COR-L47 (cell line): ENCODE measurements at places on chromosomes 1 and 21.
A peak's percentile ranks its signal among the peaks of the same experiment; 100 is the strongest.

GRCh38 chr1:42793824-42794223 lies 9.0 kb downstream of the TMEM269 start:
- no peak for DNase-seq

- DNase-seq, result no peak
These were observed 63.3 kb upstream of the PTGFR start for GRCh38 chr1:78427506-78427905.

DNA sequence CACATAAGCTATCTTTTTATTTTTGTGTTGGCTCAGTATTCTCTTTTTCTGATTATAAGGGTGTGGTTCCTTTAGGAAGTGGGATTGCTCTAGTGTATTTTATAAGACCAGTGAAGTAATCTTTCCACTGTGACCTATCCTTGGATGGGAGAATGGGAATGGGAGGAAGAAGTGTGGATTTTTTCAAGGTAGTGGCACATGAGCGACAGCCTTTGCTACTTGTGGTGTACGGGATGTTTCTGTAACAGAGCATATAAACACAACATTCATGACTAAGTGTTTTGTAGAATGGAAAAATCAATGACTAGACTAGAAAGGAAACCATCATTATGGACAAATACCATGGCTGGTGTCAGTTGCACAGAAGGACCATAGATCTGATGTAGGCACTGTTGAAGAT lies 209.6 kb downstream of the GIPC2 start:
- no peak for DNase-seq

DNA sequence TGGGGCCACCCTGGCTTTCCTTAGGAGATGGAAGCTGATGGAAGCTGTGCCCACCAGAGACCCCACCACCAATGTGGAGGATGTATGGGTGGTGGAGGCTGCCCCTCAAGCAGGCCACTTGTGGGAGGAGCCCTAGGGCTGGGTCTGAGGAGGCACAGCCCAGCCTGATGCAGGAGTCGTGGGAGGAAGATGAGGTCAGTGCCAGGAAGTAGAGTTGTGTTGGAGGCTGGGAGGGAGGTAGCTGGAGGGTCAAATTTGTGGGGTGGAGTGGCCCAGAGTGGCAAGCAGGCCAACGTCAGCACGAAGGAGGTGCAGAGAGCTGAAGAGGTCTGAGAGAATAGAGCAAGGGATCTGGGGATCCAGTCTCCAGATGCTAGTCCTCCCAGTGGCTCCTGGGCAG lies 119.0 kb upstream of the USP24 start:
- no peak for DNase-seq

DNA sequence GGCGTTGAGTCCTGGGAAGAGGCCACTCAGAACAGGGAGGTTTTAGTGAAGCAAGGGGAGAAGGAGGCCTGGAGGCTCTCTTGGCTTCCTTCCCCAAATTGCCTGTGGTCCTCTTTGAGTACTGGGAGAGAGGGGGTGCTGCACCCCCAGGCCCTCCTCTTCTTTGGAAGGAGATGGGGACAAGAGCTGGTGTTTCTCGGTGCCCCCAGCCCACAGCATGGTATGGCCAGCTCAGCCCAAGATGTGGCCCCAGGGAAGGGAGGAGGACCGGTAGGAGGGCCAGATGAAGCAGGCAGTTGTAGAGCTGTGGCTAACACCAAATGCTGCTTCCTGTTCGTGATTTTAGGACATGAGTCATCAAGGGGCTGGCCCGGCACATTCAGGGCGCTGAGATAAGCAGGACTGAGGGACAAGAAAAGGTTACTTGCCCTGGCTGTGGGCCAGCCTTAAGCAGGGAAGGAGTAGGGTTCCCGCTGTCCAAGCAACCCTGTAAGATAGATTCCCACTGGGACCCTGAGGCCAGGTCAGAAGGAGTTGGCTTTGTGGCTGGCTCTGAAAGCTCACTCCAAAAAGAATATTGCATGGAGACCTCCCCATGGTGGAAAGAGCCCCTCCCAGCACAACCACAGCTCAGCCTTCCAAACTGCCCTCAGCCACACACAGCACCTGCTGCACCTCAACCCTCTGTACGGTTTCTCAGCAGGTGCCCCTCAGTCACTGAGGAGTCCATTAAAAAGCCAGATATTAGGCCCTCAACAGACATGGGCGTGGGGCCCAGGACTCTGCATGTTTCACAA lies 4.9 kb upstream of the TNFRSF1B start:
- no peak for DNase-seq

DNA sequence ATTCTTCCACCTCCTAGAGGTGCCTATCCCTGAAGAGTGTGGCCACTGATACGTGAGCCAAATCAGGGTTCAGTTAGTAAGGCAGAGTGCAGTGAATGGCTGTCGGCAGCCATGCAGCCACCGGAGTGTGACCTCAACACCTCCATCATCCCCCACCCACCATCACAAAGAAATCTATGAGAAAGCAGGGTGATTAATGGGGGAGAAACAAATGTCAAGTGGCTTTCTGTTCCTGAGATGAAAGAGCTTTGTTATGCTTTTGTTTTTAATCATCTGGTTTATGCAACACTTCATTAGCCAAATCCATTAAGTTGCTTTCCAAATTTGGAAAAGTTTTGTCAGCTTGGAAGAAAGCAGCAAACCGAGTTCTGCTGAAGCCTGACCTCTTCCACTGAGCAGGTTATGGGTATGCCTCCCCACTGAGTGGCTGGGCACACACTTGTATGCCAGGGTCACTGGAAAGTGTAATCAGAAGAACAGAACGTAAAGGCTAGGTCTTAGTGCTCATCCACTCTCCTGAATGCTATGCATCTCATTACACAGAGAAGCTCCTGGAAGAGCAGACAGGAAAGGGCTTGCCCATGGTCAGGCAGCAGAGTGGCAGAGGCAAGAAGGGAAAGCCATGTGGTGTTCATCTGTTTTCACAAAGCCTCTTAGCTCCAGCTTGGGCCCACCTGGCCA lies 57.1 kb upstream of the ATP1B1 start:
- no peak for DNase-seq

- DNase-seq, result no peak
These were observed 14.3 kb downstream of the RNF207 start for GRCh38 chr1:6220236-6220635.

GRCh38 chr1:205583461-205584130 lies 48.2 kb downstream of the ELK4 start:
- no peak for DNase-seq

- DNase-seq, result no peak
These were observed 89.0 kb downstream of the MIS18A start for GRCh38 chr21:32189688-32190483.

DNA sequence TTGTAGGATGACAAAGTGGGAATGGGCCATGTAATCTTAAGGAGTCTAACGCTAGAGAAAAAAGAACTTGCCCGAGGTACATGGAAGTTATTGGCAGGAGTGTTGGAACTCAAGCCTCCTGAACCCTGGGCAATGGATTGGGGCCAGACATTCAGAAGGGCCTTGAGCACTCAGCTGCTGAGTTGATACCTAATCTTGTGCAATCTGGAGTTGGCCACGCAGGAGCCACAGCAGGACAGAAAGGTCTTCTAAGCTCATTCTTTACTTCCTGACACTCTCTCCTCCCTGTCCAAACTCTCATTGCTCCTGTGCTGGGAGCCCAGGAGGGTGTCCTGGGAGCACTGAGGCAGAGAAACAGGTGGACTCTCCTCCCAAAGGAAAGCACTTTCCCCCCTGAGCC lies 25.1 kb upstream of the CSF1 start:
- DNase-seq, result no peak

DNA sequence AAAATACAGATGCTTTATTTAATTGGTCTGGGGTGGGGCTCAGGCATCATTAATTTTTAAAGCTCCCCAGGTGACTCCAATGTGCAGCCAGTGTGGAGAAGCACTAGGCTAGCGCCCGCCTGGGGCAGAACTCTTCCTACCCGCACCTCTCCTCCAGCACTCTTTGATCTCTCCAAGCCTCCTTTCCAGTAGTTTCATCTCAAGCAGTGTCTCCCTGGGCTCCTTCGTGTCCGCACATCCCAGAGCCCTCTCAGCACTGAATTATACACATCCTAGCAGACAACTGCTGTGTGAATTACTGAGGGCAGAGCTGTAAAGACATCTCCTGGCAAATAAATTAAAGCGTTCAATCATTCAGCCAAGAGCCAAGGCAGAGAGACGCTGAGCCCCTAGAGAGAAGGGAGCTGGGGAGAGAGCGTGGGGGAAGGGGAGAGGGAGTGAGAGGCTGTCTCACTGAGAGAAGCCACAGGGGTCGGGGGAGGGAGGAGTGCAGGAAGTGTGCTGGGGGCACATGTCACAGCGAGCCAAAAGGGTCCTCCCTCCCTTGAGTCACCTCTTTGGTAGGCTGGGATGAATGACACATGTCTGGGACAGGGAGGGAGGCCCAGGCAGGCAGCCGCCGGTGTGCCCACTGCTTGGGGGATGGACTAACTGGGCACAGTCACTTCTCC lies 21.0 kb upstream of the PARP1 start:
- peak; percentile 87 for DNase-seq

DNA sequence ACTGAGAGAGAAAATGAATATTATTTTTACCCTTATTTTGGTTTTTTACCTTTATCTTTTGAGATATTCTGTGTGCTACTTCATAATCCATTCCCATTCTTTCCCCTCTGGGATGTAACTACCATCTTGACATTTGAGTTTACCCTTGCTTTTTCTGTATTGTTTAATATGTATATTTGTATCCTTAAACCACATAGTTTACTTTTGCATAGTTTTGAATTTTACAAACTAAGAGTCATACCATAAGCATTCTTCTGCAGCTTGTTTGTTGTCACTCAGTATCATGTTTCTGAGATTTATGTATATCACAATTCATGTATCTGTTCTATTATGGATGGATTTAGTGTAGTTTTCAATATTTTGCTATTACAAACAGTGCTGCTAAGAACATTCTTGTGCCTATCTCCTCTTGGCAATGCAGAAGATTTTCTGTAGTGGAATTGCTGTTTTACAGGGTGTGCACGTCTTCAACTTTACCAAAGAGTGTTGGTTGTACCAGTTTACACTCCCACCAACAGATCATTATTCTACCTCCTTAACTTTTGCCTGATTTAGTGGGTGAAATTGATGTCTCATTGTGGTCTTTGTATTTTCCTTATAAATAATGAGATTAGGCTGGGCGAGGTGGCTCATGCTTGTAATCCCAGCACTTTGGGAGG lies 12.2 kb upstream of the AGO1 start:
- no peak for DNase-seq

DNA sequence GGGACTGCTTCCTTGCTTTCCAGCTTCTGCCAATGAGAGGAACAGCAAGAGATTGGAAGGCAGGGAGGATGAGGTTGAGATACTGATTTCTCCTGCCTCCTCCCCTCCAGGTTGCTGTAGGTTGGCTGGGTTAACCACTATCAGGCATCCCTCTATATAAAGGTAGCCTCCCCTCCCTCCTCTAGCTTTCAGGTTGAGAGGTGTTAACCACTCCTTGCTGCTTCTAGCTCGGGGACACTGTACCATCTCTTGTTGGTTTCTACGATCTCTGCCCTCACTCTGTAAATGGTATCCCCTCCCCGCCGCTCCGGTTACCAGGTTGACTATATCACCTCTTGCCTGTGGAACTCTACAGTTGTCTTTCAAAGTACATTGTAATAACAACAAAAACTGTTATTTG lies 16.7 kb downstream of the LPAR3 start:
- no peak for DNase-seq

DNA sequence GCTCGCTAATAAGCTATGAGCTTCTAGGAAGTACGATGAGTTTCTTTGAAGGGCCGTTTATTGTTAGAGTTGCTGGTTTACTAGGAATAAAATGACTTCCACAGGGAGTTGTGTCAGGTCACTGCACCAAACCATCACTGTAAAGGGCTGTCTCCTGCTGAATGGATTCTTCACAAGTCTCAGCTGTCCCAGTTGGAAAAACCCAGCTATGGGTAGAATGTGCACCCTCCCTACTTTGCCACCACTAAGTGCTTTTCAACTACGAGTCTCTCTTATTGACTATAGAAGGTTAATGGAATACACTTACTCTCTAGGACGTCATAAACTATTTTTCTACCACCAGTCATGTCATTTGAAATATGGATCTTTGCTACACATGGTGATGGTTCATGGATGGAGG lies 94.8 kb upstream of the BMP8A start:
- no peak for DNase-seq

- DNase-seq, result no peak
These were observed 67.1 kb upstream of the IPO9 start for GRCh38 chr1:201761871-201762270.

GRCh38 chr1:214454569-214455396 lies 96.6 kb downstream of the PTPN14 start:
- no peak for DNase-seq

GRCh38 chr1:13523780-13524477 lies 10.1 kb upstream of the LRRC38 start:
- no peak for DNase-seq

- no peak for DNase-seq
These were observed 90.3 kb downstream of the NID1 start for GRCh38 chr1:235974616-235975015.

DNA sequence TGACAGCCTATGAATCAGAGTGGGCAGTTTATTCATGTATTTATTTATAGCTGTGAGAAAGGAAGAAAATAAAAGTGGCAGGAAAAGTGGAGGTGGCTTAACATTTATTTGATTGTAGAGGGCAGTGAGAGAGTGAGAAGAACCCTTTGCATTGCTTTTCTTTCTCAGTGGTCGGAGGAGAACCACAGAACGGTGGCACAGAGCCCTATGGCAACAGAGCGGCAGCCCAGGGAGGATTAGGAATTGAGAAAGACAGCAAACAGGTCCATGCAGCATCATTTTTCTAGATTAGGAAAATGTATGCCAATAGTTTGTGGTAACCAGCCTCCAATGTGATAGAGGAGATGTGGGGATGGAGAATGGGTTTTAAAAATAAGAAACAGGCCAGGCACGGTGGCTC lies 53.1 kb downstream of the NMNAT2 start:
- no peak for DNase-seq

DNA sequence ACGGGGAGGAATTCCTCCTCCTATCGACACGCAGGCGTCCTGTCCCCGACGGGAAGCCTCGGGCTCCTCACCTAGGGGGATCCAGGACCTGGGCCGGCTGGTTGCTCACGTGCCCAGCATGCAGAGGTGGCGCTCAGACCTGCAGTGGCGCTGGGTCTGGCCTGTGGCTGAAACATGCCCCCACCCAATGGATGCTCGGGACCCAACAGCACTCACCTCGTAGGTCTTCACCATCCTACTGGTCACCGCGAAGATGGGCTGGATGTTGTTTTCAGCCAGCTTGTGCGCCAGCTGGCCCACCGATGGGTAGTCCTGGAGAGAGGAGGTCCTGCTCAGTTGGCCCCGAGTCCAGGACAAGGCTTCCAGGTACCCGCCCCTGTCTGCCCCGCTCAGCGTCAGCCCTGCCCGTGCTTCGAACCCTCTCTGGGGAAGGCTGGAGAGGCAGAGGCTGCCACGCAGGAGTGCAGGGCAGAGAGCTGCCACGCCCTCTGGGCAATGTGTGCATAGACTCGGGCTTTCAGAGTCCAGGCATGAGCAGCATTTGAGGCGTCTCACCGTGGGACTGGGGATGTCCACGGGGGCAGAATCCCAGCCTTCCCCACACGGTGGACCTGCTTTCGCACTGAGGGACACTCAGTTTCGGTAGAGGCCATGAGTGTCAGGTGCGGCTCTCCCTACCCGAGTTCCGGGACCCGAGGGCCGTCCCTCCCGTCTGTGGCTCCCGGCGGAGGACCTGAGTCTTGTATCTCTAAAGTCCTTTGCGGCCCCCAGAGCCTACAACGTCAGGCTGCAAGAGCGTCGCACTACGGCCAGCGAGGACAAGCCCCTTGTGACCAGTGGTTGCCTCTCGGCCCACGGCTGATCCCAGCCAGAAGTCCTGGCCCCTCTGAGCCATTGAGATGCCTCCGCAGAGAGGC lies 21.6 kb downstream of the ITGB2 start:
- no peak for DNase-seq

GRCh38 chr1:218664385-218665170 lies 319.4 kb downstream of the TGFB2 start:
- DNase-seq, result no peak
